Thoracic aorta (tissue), 2 donors: ENCODE measurements at places on chromosomes 12 and 14. TPM values are rescaled to one million over a fixed set of nuclear protein-coding genes. Genes with fewer than 3 reads are reported as not detected.

MYO1H gene
- not detected for total RNA-seq

SPX gene
- total RNA-seq: not detected

PLBD1 gene
- total RNA-seq: 12.8 TPM

DNA sequence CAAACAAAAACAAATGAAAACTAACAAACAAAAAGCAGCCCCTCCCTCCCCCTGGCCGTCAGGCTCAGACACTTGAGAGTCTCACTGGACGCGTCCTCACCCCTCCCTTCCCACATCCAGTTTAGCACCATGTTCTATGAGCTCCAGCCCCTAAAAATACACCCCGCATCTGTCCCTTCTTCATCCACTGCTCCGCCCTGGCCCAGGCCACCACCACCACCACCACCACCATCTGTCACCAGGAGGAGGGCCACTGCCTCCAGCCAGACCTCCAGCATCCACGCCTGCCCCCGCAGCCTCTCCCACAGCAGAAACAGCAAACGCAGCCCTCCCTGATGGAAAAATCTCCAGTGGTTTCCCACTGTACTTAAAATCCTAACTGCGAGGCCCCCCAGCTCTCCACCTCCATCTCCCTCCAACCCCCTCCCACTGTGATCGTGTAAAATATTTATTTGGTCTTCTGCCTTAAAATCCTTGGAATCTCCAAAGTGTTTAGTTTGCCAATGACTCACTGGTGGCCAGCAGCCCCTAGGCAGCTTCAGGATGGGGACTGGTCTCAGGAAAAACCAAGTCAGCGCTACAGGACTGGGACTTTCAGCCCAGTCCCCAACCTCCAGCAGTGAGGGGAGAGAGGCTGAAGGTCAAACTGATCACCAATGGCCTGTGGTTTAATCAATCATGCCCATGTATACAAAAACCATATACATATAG, 95.1 kb downstream of the SCARB1 start:
- DNase-seq: no peak

DNA sequence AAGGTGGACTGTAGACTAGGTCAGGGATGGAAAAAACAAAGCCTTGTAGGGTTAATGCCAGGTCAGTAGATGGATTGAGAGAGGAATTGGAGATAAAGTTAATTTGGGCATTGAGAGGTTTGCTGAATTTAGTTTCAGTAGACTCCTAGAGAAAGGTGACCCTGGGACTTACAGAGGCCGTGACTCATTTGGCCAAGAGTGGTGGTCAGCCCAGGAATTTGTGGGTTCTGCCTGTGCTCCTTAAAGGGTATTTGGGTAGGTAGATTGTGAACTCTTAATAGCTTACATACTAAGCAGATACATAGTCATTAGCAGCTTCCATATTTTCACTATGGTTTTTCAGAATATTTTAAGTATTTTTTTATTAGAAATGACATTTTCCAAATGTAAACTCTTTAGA, 21.8 kb downstream of the PLEKHA5 start:
- no peak for DNase-seq

- DNase-seq: no peak
Observed at GRCh38 chr14:67493092-67493717, 4.7 kb upstream of the TMEM229B start.

DNA sequence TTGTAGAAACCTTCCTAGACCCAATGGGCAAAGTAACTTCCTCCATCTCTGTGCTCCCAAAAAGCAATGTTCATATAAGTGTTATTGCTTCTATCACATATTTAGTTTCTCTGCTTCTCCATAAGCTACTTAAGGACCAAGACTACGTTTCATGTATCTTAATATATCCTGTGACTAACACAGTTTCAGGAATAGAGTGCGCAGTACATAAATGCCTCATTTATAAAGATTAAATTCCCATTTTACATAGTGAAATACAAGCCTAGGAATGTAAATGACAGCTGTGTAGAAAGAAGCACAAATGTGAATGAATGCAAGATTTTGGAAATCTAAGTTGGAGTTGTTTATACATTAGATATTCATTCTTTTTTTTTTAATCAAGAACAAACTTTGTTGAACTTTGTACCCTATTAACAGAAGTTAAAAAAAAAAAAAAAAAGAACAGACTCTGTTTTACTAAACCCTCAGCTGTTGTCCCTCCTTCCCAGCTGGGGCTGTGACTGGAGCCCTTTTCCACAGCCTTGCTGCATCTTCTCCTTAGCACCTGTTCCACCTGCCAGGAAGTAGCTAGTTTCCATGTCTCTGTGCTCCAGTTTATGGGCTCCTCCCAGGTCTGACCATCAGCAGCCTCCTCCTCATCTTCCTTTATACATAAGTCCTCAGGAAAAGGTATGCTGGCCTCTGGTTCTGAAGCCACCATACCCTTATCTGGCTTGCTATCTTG, 7.0 kb upstream of the METTL17 start:
- no peak for DNase-seq

- no peak for DNase-seq
Observed at GRCh38 chr14:57999979-58000378, 134.1 kb upstream of the SLC35F4 start.

- no peak for DNase-seq
Observed at GRCh38 chr12:27859648-27860047, 79.6 kb upstream of the MANSC4 start.

- DNase-seq: peak; percentile 15
Observed at GRCh38 chr12:69154585-69155363, 84.6 kb upstream of the CPSF6 start.
